Thymus (tissue), 14 donors: ENCODE measurements at places on chromosomes 5 and 9. TPM values are rescaled to one million over a fixed set of nuclear protein-coding genes. Genes with fewer than 3 reads are reported as not detected.

PTGES gene
- 11.1 TPM for total RNA-seq

ARSI gene
- 0.76 TPM for total RNA-seq

PCDHGB3 gene
- 0.33 TPM for total RNA-seq

INSL6 gene
- not detected for total RNA-seq

DNA sequence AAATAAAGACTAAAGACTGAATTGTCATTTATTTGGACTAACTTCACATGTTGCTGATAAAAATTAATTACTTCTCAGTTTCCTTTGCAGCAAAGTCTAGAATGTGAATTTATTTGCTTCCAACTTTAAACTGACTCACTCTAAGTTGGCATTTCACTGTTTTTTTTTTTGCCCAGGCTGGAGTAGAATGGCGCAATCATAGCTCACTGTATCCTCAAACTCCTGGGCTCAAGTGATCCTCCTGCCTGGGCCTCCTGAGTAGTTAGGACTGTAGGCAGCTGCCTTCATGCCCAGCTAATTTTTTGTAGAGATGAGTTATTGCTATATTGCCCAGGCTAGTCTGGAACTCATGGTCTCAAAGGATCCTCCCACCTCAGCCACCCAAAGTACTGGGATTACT, 3.5 kb downstream of the CCNB1 start:
- H3K27me3 ChIP-seq, result no peaks in the 10 kb centered on the region
- H3K4me1 ChIP-seq, result peaks cover 8% of the 10 kb centered on the region
- H3K27ac ChIP-seq, result no peak overlapping the region

GRCh38 chr5:67267512-67268216, 71.1 kb upstream of the CD180 start:
- H3K27ac ChIP-seq, result peak overlapping the region; percentile 90
- H3K4me3 ChIP-seq, result no peak overlapping the region
- no peak for DNase-seq
- H3K27me3 ChIP-seq, result no peaks in the 10 kb centered on the region

DNA sequence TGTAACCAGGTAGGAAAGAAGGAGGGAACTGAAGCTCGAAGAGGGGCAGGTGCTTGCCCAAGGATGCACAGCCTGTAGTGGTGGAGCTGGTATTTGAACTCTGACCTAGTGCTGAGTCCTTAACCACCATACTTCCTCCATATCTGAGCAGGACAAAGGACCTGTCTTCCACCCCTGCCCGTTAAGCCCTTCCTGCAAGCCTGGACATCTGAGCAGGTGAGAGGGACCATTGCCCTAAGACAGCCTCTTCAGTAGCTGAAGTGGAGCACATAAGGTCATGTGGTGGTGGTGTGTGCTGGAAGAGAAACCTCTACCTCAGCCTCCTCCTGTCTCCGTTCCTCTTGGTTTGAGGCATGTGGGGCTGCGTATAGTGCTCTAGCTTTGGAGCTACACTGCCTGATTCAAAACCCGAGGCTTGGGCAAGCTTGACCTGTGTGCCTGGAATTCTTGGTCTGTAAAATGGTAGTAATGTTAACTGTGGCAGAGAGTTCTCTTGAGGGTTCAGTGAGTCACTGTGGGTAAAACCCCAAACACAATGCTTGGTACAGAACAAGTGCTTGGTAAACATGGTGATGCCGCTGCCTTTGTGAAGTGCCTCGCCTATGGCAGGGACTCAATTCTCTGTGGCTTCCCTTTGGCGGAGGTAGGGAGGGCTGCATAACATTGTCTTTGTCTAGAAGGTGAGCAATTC, 7.4 kb downstream of the GALNT10 start:
- peaks cover 20% of the 10 kb centered on the region for H3K4me1 ChIP-seq
- no peak overlapping the region for H3K27ac ChIP-seq
- no peak overlapping the region for H3K4me3 ChIP-seq
- no peak for DNase-seq
- H3K36me3 ChIP-seq, result no peaks in the 10 kb centered on the region
- no peaks in the 10 kb centered on the region for H3K27me3 ChIP-seq

GRCh38 chr5:56148453-56148971, 84.6 kb downstream of the ANKRD55 start:
- H3K27ac ChIP-seq, result peak overlapping the region; percentile 97
- no peak overlapping the region for H3K4me3 ChIP-seq
- peaks cover 59% of the 10 kb centered on the region for H3K4me1 ChIP-seq
- no peaks in the 10 kb centered on the region for H3K36me3 ChIP-seq

GRCh38 chr9:69499407-69499806, 172.8 kb downstream of the APBA1 start:
- no peaks in the 10 kb centered on the region for H3K4me1 ChIP-seq
- H3K27ac ChIP-seq, result no peak overlapping the region
- no peaks in the 10 kb centered on the region for H3K27me3 ChIP-seq
- no peaks in the 10 kb centered on the region for H3K36me3 ChIP-seq
- no peak overlapping the region for H3K4me3 ChIP-seq

- peak; percentile 84 for DNase-seq
- no peak overlapping the region for H3K4me3 ChIP-seq
- H3K36me3 ChIP-seq, result no peaks in the 10 kb centered on the region
- H3K27me3 ChIP-seq, result peaks cover 61% of the 10 kb centered on the region
- H3K27ac ChIP-seq, result no peak overlapping the region
These were observed 91.4 kb downstream of the LMX1B start for GRCh38 chr9:126704892-126705766.

- H3K27ac ChIP-seq, result no peak overlapping the region
- peaks cover 93% of the 10 kb centered on the region for H3K36me3 ChIP-seq
- no peak overlapping the region for H3K4me3 ChIP-seq
- H3K27me3 ChIP-seq, result no peaks in the 10 kb centered on the region
- DNase-seq, result no peak
These were observed 7.6 kb upstream of the INPP5E start for GRCh38 chr9:136447173-136447778.
